A549 treated with Hydrocortisone at 1 μM for 4 hours (cell line): ENCODE measurements at places on chromosomes 13 and 19. TPM values are rescaled to one million over a fixed set of nuclear protein-coding genes. Genes with fewer than 3 reads are reported as not detected.

The KIR2DL1 gene
- total RNA-seq = 0.05 TPM in 1 of 5 replicates, not detected in the others

The PTPRH gene
- total RNA-seq = 3.1 to 5.8 TPM (median 4.0 TPM) in 5 replicates

The UHRF1 gene
- total RNA-seq = 41.2 to 50.6 TPM (median 43.5 TPM) in 5 replicates

The PSG1 gene
- total RNA-seq = 0.10 to 0.44 TPM (median 0.20 TPM) in 5 replicates

The SNRPD2 gene
- 759 to 831 TPM (median 772 TPM) in 5 replicates for total RNA-seq

The NLRP9 gene
- not detected in 5 replicates for total RNA-seq
